A172 (cell line): ENCODE measurements at places on chromosomes 1 and 21. TPM values are rescaled to one million over a fixed set of nuclear protein-coding genes. Genes with fewer than 3 reads are reported as not detected.
A peak's percentile ranks its signal among the peaks of the same experiment; 100 is the strongest.

- DNase-seq, result no peak
These were observed 8.4 kb downstream of the EFNA3 start for GRCh38 chr1:155086856-155087535.

DNA sequence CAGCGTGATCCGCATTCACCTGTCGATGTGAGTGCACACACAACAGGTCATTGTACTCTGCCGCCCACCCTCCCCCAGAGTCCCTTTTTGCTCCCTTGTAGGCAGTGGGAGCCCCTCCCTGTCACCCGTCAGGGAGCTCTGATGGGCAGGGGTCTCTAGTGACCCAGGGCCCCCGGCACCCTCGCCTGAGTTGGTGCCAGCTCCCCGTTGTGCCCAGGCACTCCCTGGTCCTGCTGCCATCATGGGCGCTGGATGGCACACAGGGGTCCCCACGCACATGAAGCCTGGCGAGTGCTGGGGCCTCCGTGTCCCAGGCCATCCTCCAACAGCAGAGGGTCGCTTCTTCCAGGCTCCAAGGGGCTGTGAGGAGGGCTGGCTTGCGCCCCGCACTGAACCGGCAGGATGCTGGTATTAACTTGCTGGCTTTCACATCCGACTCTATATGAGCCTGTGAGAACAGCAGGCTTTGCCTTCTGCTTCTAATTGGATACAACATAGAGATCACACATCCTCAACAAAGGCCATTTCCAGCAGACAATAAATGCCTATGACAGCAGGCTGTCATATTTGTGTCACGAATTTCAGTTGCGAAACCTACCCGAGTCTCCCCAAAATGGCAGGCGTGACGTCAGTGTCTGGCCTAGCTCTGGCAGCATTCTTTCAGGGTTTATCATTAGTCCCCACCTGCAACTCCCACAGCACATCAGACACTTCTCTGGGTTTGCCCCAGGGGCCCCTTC, 35.4 kb downstream of the KIAA1614 start:
- no peak for DNase-seq

DNA sequence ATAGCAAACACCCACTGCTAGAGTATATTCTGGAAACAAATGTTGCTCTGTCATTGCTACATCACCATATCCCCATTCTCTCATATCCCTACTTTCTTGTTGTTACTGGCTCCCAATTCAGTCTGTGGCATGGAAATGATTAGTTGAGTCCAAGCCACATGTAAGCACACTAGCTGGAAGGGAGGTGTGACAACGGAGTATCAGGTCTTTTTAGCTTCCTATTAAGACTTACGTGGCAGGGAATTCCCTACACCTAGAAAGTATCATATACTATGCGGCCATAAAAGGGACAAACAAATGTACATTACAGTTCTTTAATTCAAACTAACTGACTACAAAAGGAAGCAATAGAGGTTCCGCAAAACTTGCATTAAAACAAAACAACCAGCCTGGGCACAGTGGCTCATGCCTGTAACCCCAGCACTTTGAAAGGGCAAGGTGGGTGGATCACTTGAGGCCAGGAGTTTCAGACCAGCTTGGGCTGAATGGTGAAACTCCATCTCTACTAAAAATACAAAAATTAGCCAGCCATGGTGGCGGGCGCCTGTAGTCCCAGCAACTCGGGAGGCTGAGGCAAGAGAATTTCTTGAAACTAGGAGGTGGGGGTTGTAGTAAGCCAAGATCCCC, 48.6 kb downstream of the INTS7 start:
- no peak for DNase-seq

DNA sequence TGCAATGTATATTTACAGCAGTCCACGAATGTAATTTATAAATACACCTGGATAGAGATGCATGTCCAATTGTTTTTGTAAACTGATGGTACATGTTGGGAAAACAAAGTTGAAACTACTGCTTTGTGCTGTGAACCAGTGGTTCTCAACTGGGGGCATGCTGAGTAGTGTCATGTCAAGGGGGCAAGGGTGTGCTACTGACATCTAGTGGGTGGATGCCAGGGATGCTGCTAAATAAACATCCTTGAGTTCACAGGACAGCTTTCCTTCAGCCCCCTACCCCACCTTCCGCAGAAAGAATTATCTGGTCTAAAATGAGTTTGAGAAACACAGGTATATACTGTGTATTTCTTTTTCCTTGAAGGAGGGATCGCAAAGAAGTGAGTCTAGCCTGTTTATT, 95.9 kb downstream of the RASAL2 start:
- peak; percentile 61 for DNase-seq

DNA sequence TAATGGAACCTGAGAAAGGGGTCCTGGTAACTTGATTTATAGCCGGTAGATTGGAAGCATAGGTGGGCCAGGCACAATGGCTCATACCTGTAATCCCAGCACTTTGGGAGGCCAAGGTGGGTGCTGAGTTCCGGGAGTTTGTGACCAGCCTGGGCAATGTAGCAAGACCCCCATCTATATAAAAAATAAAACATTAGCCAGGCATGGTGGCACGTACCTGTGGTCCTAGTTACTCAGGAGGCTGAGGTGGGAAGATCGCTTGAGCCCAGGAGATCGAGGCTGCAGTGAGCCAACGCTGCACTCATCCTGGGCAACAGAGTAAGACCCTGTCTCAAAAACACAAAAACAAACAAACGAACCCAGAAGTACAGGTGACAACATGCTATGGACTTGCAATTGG, 76.5 kb downstream of the ZNF281 start:
- DNase-seq, result no peak

GRCh38 chr1:162997499-162998285, 71.5 kb upstream of the RGS4 start:
- no peak for DNase-seq

- no peak for DNase-seq
These were observed 66.4 kb downstream of the LRRC8D start for GRCh38 chr1:89887270-89887669.

The GPR37L1 gene
- 0.03 and 0.60 TPM in 2 replicates for total RNA-seq

The TNNI3K gene
- not detected in 2 replicates for total RNA-seq

The ZBTB8B gene
- 0.02 and 0.07 TPM in 2 replicates for total RNA-seq

The MAP1LC3C gene
- total RNA-seq, result 2.6 and 8.0 TPM in 2 replicates

The GPA33 gene
- total RNA-seq, result 0.24 TPM in 1 of 2 replicates, not detected in the other

The FBXO2 gene
- total RNA-seq, result 1.3 and 1.9 TPM in 2 replicates
